ENCODE measurements at places on chromosomes 12 and 14.

- DNase-seq: no peak
These were observed 85.0 kb downstream of the AKAP6 start for GRCh38 chr14:32413967-32414640.

GRCh38 chr12:100674036-100674888 is 100.8 kb downstream of the GAS2L3 start:
- no peak for DNase-seq

- no peak for DNase-seq
These were observed 19.0 kb upstream of the C14orf180 start for GRCh38 chr14:104560586-104560945.

- no peak for DNase-seq
These were observed 130.0 kb upstream of the BTG1 start for GRCh38 chr12:92275443-92276154.

DNA sequence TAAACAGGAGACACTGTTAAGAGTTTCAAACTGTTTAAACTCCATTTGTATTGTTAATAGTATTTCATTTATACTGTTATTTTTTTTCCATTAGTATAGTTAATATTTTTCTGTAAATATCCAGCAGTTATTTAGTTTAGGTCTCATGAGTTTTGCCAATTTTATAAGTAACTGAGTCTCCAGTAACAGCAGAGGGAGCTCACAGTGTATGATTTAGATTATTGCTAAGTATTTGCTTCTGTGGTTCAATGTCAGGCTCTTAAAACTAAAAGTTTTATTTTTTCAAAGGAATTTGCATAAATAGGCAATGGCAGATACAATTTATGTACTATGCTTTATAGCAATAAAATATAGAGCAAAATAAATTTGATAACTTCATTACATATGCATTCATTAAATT is 209.7 kb downstream of the ATXN7L3B start:
- DNase-seq: no peak

GRCh38 chr12:77062846-77063461 is 2.4 kb downstream of the E2F7 start:
- no peak for DNase-seq

DNA sequence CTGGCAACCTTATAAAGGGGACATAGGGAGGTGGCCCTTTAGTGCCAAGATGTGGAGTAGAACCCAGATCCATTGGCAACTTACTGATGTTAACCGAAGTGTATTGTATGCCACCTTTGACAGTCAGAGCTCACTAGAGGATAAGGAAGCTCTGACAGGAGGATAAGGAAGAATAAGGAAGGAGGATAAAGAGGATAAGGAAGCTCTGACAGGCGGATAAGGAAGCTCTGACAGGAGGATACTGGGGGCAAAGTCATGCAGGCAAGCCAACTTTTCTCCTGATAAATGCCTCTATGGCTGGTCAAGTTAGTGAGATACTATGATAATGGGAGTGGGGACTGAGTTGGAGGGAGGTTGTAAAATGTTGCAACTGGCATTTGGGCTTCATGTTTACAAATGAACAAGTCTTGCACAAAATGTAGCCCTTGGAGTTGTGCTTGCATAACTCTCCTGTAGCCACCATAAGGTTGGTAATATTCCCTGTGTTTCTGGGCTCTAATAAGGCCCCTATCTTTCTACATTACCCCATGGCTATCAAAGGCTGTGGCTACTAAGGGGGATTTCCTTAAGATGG is 17.7 kb upstream of the DHRS2 start:
- no peak for DNase-seq

- DNase-seq: no peak
These were observed 134.8 kb downstream of the FOXN3 start for GRCh38 chr14:89282191-89282590.

GRCh38 chr14:53514197-53514596 is 361.1 kb upstream of the DDHD1 start:
- DNase-seq: no peak

DNA sequence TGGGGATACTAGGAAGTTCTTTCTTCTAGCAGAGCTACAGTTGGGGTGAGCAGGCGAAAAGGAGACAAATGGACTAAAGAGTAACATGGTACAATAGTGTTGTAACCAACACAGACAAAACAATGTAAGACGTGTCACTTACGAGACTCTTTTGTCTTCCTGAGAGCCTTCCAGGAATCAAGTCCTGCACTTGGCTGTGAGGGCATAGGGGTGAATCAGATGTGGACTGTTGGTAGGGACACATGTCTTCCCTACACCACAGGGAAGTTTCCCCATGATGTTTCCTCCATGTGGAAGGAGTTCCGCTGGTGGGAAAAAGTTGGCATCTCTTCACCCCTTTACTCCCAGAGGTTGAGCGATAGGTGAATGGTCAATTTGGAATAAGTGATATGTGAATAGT is 364.7 kb downstream of the NUAK1 start:
- no peak for DNase-seq

- no peak for DNase-seq
These were observed 3.2 kb upstream of the KRT7 start for GRCh38 chr12:52229836-52230343.

GRCh38 chr12:16174282-16174681 is 103.2 kb downstream of the SLC15A5 start:
- no peak for DNase-seq

- DNase-seq: no peak
These were observed 15.7 kb downstream of the SMCO2 start for GRCh38 chr12:27462151-27462694.

DNA sequence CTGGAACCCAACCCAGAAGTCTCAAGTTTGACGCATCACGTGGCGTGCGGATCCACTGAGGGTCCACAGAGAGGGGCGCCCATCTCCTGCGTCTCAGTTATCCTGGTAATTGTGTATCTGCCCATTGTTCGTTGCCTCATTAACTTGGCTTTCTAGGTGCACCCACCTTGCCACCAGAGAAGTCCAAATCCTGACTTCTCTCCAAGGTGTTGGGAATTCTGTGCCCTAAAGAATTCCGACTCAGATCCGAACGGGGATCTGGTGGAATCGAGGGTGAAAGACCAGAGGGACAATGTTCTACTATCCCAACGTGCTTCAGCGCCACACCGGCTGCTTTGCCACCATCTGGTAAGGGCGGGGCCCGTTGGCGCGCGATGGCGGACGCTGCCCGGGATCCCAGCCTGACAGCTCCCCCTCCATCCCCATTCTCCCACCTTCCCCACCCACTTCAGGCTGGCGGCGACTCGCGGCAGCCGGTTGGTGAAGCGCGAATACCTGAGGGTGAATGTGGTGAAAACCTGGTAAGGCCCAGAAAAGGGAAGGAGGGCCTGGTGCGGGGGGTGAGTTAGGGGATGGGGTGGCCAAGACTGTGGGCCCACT is 481 bp downstream of the REC8 start:
- no peak for DNase-seq

DNA sequence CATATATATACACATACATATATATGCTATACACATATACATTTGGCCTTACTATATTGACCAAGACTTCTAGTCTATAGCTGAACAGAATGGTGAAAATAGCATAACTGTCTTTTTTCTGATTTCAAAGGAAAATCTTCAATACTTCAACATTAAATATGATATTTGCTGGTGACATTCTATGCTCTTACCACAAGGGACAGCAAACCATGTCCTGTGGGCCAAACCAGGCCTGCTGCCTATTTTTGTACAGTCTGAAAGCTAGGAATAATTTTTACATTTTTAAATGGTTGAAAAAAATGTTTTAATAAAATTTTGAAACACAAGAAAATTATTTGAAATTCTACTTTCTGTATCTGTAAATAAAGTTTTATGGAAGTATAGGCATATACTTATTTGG is 63.6 kb downstream of the EML5 start:
- no peak for DNase-seq

- no peak for DNase-seq
These were observed 45.3 kb upstream of the OXA1L start for GRCh38 chr14:22721213-22721612.

- DNase-seq: no peak
These were observed 29.6 kb downstream of the KCTD10 start for GRCh38 chr12:109447482-109447881.

GRCh38 chr14:101916816-101917412 is 47.5 kb upstream of the DYNC1H1 start:
- DNase-seq: no peak
